ENCODE measurements at places on chromosomes 13 and 19.

GRCh38 chr19:1585243-1585580, 7.5 kb downstream of the MBD3 start:
- DNase-seq, result no peak

DNA sequence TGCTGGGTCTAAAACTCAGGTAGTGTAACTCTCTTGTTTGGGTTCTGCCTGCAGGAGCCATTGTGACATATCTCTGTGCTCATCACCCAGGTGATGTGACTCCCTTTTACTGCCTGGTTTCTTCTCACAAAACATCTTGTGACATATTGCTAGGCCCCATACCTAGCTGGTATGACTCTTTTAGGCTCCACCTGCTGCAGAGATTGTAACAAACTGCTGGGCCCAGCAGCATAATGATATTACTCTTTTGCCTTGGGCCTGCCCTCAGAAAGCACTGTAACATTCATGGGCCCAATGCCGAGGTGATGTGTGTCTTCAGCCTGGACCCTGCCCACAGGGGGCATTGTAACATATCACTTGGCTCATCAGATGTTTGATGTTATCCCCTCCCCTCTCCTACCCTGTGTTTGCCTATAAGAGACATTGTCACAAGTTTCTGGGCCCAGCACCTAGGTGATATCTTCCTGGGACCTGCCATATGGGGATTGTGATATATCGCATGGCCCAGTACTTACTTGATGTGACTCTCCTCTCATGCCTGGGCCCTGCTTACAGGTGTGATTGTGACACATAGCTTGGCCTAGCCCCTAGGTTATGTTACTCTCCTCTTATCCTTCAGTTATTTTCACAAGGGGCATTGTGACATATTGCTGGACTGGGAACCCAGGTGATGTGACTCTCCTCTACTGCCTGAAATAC, 18.0 kb upstream of the ZNF681 start:
- DNase-seq, result peak; percentile 17

- DNase-seq, result no peak
Observed at GRCh38 chr19:47723581-47723940, 10.3 kb downstream of the EHD2 start.

GRCh38 chr13:103276775-103277498, 210.7 kb upstream of the SLC10A2 start:
- DNase-seq, result no peak

DNA sequence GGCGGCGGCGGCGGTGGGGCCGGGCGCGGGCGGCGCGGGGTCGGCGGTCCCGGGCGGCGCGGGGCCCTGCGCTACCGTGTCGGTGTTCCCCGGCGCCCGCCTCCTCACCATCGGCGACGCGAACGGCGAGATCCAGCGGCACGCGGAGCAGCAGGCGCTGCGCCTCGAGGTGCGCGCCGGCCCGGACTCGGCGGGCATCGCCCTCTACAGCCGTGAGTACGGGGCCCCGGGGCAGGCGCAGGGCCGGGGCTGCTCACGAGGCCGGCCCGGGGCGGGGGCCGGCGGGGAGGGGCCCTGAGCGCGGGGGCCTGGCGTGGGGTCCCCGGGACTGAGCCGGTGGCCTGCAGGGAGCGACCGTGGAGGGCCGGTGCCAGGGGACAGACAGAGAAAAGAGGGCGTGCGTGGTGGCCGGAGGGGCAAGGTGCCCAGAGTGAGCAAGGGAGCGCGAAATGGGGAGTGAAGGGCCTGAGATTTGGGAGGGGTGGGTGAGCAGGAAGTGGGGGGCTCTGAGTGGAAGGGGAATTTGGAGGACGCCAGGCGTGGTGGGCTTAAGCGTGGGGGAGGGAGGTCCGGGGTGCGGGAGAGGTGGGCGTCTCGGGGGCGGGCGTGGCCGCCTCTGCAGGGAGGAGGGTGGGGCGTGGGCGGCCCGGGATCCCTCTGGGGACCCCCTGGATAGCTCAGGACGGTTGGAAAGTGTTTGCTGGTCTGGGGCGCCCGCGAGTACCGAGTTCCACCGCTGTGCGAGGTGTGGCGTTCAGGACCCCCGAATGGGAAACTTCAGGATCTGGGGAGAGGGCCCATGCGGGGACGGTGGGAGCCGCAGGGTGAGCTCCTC, 575 bp downstream of the CARM1 start:
- DNase-seq, result peak; percentile 24

DNA sequence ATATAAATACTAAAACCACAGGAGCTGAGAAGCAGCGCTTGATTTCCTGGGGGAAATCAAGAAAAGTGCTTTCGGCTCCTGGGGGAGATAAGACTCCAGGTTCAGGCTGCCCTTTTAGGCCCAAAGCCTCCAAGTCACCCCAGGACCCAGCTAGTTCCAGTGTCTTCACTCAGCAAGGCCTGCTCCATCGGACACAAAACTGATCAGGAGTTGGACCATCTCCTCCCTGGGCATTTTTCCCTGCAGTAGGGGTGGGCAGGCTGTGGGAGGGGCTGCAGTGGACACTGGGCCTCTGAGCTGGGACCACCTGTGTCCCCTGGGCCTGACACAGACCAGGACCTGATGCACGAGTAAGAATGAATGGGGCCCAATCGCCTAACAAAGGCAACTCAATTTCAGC, 15.2 kb downstream of the C19orf12 start:
- no peak for DNase-seq

DNA sequence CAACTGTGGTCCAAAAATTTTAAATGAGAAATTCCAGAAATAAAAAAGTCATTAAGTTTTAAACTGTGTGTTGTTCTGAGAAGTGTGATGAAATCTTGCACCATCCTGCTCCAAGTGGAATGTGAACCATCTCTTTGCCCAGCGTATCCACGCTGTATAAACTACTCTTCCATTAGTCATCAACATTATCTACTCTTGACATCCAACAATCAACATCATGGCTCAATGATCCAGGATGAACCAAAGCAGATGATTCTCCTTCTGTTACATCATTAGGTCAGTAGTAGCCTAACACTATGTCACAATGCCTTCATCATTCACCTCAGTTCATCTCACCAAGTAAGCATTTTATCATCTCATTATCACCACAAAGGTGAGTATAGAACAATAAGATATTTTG, 55.3 kb downstream of the SUCLA2 start:
- no peak for DNase-seq

DNA sequence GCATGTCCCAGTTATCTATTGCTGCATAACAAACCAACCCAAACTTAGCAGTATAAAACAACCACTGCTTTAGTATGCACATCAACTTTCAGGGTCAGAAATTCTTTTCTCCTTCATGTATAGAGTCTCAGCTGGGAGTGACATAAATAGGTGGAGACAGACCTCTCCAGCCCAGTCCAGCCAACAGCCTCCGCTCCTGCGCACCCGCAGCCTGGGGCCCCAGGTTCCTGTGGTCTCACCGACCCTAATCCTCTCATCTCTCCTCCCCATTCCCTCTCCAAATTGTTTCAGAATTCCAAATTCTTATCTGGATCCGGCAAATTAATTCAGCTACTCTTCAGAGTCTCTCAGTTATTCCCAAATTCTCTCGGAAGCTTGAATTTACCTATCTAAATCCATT, 522 bp upstream of the ATP12A start:
- no peak for DNase-seq

DNA sequence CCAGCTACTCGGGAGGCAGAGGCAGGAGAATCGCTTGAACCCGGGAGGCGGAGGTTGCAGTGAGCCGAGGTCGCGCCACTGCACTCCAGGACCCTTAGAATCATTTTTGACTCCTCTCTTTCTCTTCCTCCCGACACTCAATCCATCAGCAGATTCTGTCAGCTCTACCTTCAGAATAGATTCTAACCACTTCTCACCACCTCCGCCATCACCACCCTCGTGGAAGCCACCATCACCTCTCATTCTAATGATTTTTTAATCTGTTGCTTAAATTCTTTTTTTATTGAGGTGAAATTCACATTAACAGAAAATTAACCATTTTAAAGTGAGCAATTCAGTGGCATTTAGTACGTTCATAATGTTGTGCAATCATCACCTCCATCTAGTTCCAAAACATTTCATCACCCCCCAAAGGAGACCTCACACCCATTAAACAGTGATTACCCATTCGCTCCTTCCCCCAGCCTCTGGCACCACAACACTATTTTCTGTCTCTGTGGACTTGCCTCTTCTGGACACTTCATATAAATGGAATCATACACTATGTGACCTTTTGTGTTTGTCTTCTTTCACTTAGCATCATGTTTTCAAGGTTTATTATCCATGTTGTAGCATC, 5.0 kb upstream of the CCDC61 start:
- no peak for DNase-seq

DNA sequence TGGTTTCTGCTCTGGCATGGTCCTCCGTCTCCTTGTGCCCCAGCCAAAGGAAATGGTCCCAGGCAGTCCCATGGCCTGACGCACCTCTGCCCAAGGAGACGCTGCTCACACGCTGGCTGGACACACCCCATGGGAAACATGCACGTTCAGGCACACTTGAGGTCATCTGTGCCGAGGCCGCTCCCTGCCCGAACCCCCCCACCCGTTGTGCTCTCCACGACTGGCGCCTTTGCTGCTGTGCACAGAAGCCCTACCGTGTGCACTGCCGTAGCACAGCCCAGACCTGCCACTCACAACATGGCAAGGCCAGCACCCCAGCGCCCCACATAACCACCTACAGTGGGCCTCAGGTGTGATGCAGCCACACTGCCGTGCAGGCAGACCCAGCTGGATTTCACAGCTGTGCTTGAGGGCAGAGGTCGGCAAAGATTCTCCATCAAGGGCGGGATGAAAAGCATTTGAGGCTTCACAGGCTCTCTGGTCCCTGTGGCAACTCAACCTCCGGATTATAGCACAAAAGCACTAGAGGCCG, 65.7 kb downstream of the SPACA7 start:
- no peak for DNase-seq

GRCh38 chr13:77325371-77325980, 1.4 kb downstream of the MYCBP2 start:
- peak; percentile 46 for DNase-seq

DNA sequence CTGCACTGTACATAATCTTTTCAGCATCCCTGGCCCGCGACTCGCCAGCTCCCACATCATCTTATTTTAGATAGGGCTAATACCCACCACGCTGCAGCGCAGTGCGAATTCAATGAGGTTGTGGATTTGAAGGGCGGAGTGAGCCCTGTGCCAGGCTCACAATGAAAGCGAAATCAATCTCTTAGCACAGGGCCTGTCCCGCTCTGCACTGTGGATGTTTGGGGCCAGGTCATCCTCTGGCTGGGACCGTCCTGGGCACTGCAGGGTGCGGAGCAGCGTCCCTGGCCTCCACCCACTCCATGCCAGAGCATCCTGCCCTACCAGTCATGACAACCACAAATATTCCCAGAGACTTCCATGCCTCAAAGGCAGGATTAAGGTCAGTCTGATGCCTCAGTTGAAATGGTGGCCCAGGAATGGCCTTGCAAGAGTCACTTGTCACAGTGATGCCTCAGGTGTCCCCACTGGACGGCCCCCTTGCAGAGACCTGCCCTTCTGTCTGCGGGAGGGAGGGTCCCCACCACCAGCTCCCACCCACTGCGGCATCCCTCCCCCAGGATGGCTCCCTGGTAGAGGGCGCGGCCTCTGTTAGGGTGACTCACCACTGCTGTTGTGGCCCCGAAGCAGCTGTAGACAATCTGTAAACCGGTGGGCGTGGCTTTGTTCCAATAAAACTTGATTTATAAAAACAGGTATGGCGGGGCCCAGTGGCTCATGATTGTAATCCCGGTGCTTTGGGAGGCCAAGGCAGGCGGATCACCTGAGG, 5.6 kb downstream of the UHRF1 start:
- DNase-seq, result peak; percentile 86

DNA sequence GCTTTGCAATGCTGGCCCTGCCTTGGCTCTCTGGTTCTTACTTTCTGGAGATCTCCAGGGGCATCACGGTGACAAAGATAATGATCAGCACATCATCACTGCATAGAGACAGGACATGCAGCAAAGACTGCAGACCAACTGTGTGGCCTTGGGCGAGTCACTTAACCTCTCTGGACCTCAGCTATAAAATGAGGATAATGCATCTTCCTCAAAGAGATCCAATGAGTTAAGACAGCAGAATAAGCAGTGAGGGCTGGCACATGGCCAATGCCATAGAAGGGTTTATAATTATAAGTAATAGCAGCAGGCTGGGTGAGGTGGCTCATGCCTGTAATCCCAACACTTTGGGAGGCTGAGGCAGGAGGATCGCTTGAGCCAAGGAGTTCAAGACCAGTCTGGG, 2.4 kb downstream of the MAG start:
- no peak for DNase-seq

DNA sequence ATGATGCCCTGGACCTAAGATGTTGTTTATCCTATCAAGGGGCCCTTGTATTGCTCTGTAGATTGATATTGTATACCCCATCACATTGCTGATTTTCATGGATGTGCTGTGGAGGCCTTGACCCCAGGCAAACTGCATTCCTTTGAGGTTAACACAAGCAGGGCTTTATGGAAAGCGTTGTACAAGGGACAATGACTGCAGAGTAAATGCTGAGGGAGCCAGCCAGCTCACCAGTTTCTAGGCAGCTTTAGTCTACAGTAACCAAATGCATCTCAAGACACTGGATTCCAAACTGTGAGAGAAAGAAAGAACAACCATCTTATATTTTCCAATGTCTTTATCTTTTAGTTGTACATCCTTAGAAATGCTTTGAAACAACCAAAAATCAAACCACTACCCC, 34.1 kb upstream of the EDNRB start:
- DNase-seq, result no peak

DNA sequence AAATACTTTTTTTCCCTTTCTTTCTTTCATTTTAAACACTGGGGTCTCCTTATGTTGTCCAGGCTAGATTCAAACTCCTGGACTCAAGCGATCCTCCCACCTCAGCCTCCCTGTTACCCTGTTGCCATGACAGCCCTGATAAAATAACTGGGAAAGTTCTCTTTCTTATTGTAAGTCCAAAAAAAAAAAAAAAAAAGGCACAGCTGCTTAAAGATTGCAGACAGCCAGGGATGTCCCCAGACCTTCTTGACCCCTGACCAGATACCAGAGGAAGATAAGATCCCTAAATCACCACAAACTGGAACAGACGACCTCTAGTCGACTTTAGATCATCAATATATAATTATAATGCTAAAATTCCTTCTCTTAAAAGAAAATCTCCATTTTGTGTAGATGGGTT, 1.1 kb upstream of the MVB12A start:
- DNase-seq, result no peak

GRCh38 chr13:110411688-110412059, 104.6 kb downstream of the COL4A2 start:
- no peak for DNase-seq

GRCh38 chr19:37855098-37855497, 51.3 kb downstream of the WDR87 start:
- no peak for DNase-seq

GRCh38 chr19:46068345-46069258, 27.8 kb upstream of the IGFL4 start:
- DNase-seq, result no peak

GRCh38 chr13:46213242-46213641, 1.5 kb downstream of the LRRC63 start:
- DNase-seq, result peak; percentile 11

DNA sequence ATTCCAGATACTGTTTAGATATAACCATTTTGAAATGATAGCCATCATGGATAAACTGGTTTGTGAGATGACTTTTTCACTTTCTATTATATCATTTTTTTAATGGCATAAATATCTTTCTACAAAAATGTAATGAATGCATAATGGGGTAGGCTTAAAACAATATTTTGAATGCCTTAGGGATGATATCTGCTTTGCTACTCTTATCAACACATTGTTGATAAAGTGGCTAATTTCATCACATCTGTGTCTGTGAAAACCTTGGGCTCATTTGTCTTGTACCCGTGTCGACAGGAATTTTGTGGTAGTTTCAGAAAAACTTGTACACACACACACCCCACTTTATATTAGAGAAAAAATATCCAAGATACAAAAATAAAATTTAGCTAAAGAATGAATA, 44.1 kb downstream of the SLITRK6 start:
- no peak for DNase-seq

GRCh38 chr13:112029143-112029542, 37.8 kb upstream of the SOX1 start:
- no peak for DNase-seq
